ENCODE measurements at places on chromosomes 3 and 15.

GRCh38 chr3:99966662-99967416, 147.5 kb downstream of the FILIP1L start:
- DNase-seq, result no peak

DNA sequence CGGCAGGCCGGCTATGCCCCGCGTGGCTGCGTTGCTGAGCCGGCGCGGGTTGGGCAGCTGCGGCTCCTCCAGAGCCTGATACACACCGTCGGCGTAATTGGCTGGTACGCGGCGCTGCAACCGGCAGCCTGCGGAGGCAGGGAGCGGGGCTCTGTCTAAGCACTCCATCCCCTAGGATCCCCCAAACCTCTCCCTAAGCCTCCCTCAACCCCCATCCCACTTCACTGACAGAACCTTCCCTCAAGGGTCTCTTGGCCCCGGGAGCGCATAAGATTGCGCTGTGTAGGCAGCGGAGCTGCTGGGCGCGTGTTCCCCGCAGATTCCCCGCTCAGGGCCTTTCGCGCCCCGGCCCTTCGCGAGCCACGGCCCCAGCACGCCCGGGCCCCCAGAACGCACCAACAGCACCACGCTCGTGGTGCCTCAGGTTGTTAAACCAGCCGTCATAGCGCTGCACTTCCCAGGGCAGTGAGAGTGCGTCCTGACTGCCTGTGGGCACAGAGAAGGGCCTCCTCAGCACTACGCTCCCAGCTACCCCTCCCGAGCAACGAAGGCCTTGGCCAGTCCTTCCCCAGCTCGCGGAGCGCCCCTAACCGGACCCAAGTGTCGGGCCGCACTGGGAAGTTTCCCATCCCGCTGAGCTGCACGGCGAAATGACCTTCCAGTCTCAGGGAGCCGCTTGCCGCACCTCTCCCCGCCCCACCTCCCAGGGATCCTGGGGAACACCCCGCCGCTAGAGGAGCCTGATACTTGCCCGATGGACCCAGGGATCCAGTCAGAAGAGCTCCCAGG, 1.2 kb downstream of the DUOX2 start:
- DNase-seq, result no peak

- DNase-seq, result peak; percentile 76
These were observed 504 bp downstream of the ABHD2 start for GRCh38 chr15:89088605-89089315.

DNA sequence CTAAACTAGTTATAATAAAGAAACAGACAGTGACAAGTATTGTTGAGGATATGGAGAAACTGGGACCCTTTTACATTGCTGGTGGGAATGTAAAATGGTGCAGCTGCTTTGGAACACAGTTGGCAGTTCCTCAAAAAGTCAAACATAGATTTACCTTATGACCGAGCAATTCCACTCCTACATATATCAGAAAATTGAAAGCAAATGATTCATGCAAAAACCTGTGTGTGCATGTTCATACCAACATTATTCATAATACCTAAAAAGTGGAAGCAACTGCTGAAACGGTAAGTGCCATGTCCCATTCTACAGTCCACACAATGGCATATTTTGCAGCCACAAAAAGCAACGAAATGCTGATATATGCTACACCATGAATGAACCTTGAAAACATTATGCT, 12.2 kb upstream of the SEC61A1 start:
- DNase-seq, result no peak

DNA sequence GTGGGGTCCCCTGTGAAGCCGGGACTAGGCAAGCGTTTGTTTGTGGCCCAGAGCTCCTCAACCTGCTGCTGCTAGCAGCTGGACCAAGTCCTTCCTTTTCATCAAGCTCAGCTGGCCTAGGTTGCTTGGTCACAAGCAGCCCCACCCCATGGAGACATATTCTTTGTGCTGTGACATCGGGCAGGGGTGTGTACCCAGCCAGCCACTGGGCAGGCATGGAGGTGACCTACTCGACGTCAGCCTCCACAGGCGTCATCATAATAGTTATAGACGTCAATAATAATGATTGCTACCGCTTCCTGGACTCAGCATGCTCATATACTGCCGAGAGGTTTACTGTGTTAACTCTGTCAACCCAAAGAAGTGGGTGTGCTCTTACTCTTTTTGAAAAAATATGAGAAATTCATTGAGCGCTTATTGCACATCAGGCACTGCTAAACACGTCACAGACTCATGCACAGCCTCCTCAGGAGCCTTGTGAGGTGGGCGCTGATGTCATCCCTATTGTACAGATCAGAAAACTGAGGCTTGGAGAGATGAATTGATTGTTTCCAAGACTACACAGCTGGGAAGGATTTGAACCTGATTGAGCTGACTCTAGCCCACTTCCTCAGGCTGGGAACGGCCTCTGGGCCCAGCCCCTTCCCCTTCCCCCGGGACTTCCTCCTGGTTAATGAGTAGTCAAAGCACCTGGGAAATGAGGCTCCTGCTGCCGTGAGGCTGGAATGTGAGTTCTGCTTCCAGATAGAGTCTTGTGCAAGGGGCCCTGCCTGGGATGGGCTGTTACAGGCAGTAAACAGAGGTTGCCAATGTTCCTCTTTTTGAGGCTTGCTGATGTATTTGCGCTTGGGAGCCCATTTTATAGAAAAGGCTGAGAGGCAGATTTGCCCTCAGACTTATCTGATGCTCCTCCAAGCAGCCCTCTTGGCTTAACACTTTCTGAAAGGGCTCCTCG, 16.2 kb downstream of the SLC6A6 start:
- DNase-seq, result peak; percentile 46

DNA sequence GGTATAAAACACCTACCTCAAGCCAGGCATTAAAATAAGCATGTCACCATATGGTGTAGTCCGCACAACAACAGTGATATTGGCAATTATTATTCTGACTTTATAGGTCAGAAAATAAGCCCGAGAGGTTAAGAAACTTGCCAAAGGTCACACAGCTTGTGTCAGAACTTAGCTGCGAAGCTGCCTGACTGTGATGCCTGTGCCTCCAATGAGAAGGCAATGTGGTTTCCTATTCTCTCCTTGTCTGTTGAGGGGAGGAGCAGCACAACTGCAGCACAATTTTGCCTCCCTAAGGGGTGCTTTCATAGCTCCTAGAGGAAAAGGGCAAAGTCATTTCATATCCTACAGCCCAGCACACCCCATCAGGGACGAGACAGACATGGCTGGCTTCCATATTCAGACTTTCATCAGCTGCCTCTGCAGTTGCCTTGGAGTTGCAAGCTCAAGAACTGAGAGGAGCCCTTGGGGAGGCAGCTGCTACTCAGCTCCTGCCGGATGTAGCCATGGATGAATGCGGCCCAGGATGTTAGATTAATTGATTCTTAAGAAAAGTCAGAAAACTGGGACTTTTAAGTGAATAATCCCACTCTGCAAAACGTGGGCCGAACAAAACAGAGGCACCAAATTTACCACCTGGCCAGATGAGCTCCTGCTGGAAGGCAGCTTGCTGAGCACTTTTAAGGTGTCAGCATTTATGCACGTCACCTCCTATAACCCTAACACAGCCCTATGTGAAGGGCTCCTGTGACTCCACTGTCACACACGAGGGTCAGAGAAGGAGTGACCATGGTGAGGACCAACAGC, 38.5 kb downstream of the MYO5C start:
- DNase-seq, result no peak

GRCh38 chr3:40871394-40871793, 327.9 kb upstream of the CTNNB1 start:
- DNase-seq, result no peak

DNA sequence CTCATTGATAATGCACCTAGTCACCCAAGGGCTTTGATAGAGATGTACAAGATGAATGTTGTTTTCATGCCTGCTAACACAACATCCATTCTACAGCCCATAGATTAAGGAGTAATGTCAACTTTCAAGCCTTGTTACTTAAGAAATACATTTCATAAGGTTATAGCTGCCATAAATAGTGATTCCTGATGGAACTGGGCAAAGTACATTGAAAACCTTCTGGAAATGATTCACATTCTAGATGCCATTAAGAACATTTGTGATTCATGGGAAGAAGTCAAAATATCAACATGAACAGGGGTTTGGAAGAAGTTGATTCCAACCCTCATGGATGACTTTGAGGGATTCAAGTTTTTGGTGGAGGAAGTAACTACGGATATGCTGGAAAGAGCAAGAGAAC, 135.2 kb downstream of the TLE3 start:
- DNase-seq, result no peak

DNA sequence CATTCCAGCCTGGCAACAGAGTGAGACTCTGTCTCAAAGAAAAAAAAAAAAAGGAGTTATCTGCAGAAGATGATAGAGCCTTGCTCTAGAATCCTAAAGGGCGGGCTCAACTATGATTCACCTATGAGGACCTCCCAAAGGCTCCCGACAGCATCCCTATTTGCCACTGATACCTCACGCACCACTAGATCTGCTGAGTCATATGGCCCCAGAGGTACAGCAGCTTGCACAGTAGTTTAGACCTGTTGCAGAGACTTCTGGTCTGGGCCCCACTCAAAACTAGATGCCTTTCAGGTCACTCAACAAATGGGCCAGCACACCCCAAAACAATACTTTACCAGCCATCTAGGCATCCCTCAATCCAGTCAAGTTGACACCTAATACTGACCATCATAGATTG, 38.1 kb upstream of the PTX3 start:
- no peak for DNase-seq

- DNase-seq, result no peak
These were observed 28.8 kb downstream of the WNT5A start for GRCh38 chr3:55458181-55458790.

GRCh38 chr3:52819936-52820335, 10.5 kb downstream of the ITIH4 start:
- DNase-seq, result no peak

DNA sequence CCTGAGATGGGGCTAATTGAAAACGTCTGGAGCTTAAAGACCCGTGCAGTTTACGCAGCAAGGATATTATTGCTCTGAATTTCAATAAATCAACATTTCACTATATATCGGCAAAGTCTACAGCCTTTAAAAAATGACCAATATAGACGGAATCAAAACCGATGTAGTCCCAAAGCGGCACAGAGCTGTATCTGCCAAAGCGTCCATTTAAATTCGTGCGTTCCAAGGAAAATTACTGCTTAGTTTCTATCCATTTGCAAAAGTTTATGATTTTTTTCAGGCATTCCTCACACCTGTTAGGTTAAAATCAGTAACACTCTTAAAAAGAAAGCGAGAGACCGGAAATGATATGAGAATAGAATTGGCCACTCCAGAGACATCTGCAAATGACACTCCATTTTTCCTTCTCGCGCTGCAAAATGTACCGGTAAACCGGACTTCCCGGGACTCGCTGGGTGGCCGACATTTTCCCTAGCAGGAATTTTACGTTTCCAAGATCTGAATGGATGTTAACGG, 777 bp upstream of the EIF4A2 start:
- no peak for DNase-seq

- no peak for DNase-seq
These were observed 109.2 kb downstream of the EPHB1 start for GRCh38 chr3:134904241-134904771.

DNA sequence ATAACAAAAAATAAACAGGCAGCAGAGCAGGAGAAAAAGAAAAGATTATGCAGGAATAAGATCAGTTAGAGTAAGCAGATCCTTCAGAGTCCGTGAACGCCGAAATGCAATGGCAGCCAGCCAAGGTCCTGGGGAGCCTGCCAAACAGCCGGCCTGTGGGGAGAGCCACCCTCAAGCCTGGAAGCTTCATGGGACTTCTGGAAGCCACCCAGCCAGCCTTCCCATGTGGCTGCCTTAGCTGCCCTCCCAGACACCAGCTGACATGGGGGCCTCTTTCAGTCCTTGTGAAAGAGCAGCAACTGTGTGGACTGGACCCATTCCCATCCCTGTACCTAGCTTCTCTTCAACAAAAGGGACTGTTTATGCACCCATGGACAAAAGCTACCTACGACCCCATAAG, 64.9 kb upstream of the RAD18 start:
- DNase-seq, result peak; percentile 96

DNA sequence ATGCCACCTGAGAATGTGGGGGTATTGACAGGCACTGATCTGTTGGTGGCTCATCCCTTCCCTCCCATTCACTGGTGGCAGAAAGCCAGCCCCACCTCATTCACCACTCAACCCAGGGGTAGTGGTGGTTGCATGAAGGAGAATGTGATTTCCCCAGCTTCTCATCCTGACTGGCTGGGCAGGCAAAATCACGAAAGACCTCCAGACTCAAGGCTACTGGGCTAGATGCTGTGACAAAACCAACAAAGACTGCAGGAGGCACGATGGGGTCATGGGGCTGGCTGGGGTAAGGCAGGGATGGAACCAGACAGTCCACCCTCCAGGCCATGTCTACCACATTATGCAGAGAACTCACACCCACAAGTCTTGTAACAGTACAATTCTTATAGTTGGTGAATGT, 33.9 kb downstream of the FSTL1 start:
- peak; percentile 42 for DNase-seq

DNA sequence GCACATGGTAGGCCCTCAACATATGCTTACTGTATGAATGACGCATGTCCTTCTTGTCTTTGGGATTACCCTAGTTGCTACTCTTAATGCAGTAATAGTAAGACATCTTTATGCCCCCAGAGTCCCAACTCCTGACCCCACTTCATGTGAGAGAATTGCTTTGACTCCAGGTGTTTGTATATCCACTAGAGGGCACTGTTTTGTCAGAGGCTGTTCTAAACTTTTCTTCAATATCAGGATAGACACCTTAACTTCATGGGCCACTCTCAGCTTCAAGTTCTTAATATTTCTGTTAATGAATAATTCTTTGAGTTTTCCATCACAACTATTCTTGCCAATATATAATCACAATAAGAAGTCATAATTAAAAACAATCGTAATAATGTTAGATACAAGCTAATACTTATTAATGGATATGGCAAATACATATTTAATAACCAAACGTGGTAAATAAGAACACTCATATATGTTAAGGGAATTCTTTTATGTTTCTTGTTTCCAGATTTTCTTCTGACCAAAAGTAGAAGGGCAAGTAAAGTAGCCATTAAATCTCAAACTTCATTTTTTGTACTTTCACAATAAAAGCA, 337.2 kb upstream of the DNAJC19 start:
- no peak for DNase-seq

GRCh38 chr15:49306551-49306950, 116.5 kb upstream of the FGF7 start:
- DNase-seq, result no peak

GRCh38 chr3:45665101-45665572, 24.1 kb upstream of the SACM1L start:
- DNase-seq, result no peak

- DNase-seq, result no peak
These were observed 49.3 kb downstream of the FGD5 start for GRCh38 chr3:14867936-14868570.

- DNase-seq, result no peak
These were observed 34.4 kb upstream of the ETV5 start for GRCh38 chr3:186143250-186143649.

- no peak for DNase-seq
These were observed 4.2 kb downstream of the BCL2A1 start for GRCh38 chr15:79966634-79967297.

DNA sequence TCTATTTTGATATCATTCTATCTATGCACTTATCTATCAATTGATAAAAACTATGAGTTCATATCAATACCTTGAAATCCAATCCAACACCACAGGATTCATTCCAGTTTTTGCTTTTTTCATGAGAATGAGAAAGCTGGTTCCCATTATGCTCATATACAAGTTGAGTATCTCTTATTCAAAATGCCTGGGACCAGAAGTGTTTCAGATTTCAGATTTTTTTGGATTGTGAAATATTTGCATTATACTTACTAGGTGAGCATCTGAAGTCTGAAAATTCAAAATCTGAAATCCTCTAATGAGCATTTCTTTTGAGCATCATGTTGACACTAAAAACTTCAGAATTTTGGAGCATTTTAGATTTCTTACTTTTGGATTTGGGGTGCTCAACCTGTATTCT, 67.8 kb upstream of the DCBLD2 start:
- DNase-seq, result no peak
